Vagina (tissue), 2 donors: ENCODE measurements at places on chromosomes 7 and 10. TPM values are rescaled to one million over a fixed set of nuclear protein-coding genes. Genes with fewer than 3 reads are reported as not detected.

- no peaks in the 10 kb centered on the region for H3K36me3 ChIP-seq
- no peak for DNase-seq
- H3K27ac ChIP-seq = no peak overlapping the region
- peaks cover 67% of the 10 kb centered on the region for H3K4me1 ChIP-seq
- H3K27me3 ChIP-seq = no peaks in the 10 kb centered on the region
Measured at GRCh38 chr7:139743267-139743966, 34.4 kb downstream of the HIPK2 start.

- no peaks in the 10 kb centered on the region for H3K27me3 ChIP-seq
- no peaks in the 10 kb centered on the region for H3K36me3 ChIP-seq
- H3K4me1 ChIP-seq = peaks cover 84% of the 10 kb centered on the region
Measured at GRCh38 chr10:59876695-59877094, 29.7 kb downstream of the CCDC6 start.

DNA sequence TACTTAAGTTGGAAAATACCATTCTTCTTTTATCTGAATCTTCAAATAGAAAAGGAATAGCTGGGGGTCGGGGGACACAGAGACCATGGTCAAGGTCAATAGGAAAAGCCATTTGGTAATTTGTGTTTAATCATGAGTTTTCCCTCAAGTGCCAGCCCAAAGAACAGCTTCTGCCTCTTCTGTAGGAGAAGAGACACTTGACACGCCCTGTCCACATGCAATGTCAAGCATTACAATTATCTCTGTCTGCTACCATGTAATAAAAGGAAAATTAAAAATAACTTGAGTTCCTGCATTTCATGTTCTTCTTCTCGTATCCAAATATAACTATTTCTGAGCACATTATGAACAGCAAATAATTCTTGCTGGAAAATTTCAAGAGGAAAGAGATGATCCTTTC lies 241.7 kb downstream of the IPMK start:
- no peak overlapping the region for H3K27ac ChIP-seq
- H3K4me1 ChIP-seq = no peaks in the 10 kb centered on the region
- H3K4me3 ChIP-seq = no peak overlapping the region
- DNase-seq = no peak
- no peaks in the 10 kb centered on the region for H3K36me3 ChIP-seq

The DRGX gene
- not detected for total RNA-seq

The APBB1IP gene
- 7.4 TPM for total RNA-seq

The HMX3 gene
- not detected for total RNA-seq
